ENCODE measurements at places on chromosomes 16 and 17. TPM values are rescaled to one million over a fixed set of nuclear protein-coding genes. Genes with fewer than 3 reads are reported as not detected.

Gene LUC7L3
- 54.3 TPM for total RNA-seq

Gene CCDC40
- total RNA-seq, result 7.5 TPM

Gene HES7
- total RNA-seq, result 2.9 TPM

Gene SCNN1G
- 6.3 TPM for total RNA-seq

Gene C16orf54
- total RNA-seq, result not detected

Gene IGF2BP1
- 1.3 TPM for total RNA-seq

Gene KRTAP4-9
- total RNA-seq, result not detected

Gene P3H4
- total RNA-seq, result 29.6 TPM

Gene TP53TG3B
- not detected for total RNA-seq

Gene FA2H
- total RNA-seq, result 6.2 TPM

Gene PYDC1
- total RNA-seq, result not detected

Gene TSR1
- 90.2 TPM for total RNA-seq

Gene CRK
- total RNA-seq, result 49.4 TPM

Gene SP6
- 3.1 TPM for total RNA-seq

Gene ZG16
- total RNA-seq, result not detected

Gene NECAB2
- 2.0 TPM for total RNA-seq

Gene CCL16
- not detected for total RNA-seq

Gene C17orf50
- total RNA-seq, result not detected

Gene MEFV
- not detected for total RNA-seq

Gene MT4
- not detected for total RNA-seq

Gene TEX19
- total RNA-seq, result 1.2 TPM

Gene CLDN7
- 180 TPM for total RNA-seq

Gene ARL6IP1
- 118 TPM for total RNA-seq

Gene TMEM231
- total RNA-seq, result 20.2 TPM

Gene CPD
- 30.9 TPM for total RNA-seq

Gene CCL3
- total RNA-seq, result not detected

Gene WFIKKN1
- 0.11 TPM for total RNA-seq

Gene KRT40
- not detected for total RNA-seq

Gene RDM1
- total RNA-seq, result 2.0 TPM

Gene KRTAP1-5
- not detected for total RNA-seq

Gene HOXB9
- 8.3 TPM for total RNA-seq

Gene CCDC200
- not detected for total RNA-seq

Gene TMEM100
- not detected for total RNA-seq

Gene TNP2
- total RNA-seq, result not detected
